ENCODE measurements at places on chromosomes 5 and 9. TPM values are rescaled to one million over a fixed set of nuclear protein-coding genes. Genes with fewer than 3 reads are reported as not detected.

GRCh38 chr5:68504306-68504705 lies 288.8 kb downstream of the PIK3R1 start:
- DNase-seq: no peak

Gene IL5
- not detected for total RNA-seq

- DNase-seq: peak; percentile 40
Measured at GRCh38 chr5:168712280-168712924, 133.2 kb upstream of the PANK3 start.

DNA sequence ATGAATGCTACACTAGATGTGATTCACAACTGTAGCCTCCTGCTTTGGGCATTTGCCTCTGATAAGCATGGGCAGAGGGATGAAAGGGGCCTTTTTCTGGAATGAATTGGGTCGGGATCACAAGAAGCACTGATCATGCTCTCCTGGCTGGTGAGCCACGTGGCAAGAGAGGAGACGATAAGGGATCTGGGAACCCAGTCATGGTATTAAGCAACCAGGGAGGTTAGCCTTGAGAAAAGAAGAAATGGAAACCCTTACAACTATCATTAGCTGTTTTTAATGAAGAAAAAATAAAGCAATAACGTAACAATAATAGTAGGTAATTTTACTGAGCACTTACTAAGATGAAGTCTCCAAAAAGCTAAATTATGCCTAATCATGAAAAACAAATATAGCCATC lies 50.0 kb upstream of the RAI14 start:
- DNase-seq: no peak

GRCh38 chr9:127092041-127092608 lies 30.3 kb downstream of the ANGPTL2 start:
- no peak for DNase-seq

DNA sequence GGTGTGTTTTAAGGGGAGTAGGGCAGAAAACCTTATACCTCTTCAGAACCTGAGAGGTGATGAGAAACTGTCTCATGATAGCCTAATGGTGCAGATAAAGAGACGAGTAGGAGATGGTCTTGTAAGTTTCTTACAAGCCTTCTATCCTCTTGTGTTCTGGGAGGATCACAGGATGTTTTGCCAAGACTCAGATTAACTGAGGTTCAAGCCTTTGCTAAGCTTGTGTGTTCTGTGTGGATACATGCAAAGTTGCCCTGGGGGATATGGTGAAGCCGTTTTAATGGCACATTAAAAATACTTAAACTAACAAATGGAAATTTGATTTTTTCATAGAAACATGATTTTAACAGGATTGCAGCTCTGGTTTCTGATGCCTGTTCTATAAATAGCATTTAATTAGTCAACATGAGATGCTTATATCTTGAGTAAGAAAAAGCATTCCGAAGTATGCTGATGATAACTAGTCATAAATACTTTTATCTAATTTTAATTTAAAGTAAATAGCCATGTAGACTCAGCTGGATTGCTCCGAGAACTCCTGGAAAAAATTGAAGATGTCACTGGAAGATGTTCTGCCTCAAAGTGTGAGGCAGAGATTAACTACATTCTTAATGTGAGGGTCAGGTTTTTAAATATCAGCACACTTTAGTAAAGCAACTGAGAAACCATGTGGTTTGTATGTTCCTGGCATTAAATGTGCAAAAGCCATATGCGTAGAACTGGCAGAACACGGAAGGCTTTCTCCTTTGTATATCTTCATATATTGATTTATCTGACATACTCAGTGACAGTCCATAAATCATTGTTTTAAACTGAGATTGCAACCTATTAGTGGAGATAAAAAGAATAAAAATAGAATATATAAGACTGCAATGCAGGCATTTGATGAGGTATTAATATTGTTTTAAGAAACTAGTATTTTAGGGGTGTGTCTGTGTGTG lies 53.7 kb downstream of the IPO11 start:
- DNase-seq: no peak

Gene TAF11L10
- total RNA-seq: not detected

Gene SLIT3
- total RNA-seq: 71.1 TPM

DNA sequence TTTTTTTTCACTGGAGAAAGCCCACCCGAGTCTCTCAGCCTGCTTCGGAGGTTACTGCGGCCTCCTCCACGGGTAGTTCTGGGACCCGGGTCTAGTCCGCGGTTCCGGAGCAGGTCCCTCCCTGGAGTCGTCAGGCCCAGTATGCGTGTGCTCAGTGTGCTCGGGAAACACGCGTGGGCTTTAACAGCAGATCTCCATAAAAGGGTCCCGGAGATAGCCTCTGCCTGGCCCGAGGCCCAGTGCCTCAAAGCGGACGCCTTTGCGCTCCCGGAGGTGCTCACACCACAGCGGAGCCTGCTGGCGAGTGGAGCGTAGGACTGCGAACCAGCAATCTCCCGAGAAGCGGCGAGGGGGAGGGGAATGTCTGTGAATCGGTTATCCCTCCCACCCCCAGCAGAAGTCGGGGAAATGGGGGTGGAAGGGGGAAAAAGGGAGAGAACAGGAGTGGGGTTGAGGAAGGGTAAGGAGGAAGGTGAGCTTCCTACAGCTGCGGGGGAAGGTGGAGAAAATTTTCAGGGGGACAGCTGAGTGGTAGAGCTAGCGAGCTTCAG lies 28.7 kb downstream of the CDKN2A start:
- DNase-seq: peak; percentile 53

- DNase-seq: no peak
Measured at GRCh38 chr5:149012350-149012749, 50.5 kb downstream of the SH3TC2 start.

Gene SGCD
- total RNA-seq: 58.5 TPM

Gene IL13
- total RNA-seq: not detected

Gene SPINK9
- total RNA-seq: not detected

- DNase-seq: no peak
Measured at GRCh38 chr9:127179633-127180441, 57.4 kb upstream of the ANGPTL2 start.

- no peak for DNase-seq
Measured at GRCh38 chr9:1881708-1882295, 133.3 kb upstream of the SMARCA2 start.

Gene PFN3
- not detected for total RNA-seq

- DNase-seq: no peak
Measured at GRCh38 chr5:7867260-7867659, 1.6 kb downstream of the FASTKD3 start.

DNA sequence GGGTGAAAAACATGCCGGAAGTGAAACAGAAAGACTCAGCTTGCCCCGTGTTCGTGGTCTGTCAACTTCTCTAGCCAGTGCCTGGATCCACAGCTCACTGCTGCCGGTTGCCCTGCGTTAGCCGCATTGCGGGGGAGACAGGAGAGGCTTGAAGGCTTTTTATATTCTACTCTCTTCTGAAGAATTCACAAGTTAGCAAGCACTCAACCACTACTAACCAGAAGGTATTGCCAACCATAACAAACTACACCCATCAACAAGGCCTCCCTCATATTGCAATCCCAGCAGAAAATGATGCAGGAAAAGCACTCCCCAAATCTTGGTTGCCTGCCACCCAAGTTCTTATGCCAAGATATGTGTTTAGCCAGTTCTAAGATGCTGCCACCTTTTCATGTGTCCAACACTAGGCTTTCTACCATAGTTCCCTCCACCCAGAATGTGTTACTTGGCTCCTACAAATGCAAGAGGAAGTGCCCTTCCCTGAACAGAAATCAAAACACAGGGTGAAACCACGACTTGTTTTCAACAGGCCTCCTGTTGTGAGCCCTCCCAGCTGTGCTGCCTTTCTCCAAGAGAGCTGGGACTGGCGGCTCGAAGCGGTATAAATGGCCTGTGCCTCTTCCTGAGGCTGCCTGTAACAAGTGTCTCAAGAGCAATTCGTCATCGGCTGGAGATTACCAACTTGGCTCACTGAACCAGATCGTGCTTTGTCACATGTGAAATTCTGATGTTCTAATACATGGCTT lies 129.0 kb downstream of the SNX18 start:
- DNase-seq: peak; percentile 88

DNA sequence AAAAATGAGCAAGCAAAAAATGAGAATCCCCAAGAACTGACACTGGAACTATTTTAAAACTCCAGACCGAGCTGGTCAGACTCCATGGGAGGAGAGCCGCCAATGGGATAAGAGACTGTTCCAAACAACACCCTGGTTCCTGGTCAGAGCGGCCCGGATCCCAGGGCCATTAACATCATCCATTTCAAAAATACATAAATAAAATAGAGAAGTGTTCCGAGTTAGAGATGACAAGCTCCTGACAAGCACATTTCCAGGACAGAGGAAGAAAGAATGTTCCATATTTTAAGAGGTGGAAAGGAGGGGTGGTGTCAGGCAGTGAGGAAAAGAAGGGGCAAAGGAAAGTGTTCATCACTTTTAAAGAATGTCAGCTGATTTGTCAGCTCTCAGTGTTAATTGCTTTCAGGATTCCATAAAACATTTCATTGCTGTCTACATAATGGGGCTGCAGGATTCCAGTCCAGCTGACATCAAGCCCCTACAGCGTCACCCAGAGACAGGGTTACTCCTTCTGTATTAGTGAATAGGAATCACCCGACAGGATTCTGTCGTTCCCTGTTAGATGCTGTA lies 202.5 kb upstream of the TRIM32 start:
- DNase-seq: no peak

Gene PKD2L2
- 0.24 TPM for total RNA-seq

DNA sequence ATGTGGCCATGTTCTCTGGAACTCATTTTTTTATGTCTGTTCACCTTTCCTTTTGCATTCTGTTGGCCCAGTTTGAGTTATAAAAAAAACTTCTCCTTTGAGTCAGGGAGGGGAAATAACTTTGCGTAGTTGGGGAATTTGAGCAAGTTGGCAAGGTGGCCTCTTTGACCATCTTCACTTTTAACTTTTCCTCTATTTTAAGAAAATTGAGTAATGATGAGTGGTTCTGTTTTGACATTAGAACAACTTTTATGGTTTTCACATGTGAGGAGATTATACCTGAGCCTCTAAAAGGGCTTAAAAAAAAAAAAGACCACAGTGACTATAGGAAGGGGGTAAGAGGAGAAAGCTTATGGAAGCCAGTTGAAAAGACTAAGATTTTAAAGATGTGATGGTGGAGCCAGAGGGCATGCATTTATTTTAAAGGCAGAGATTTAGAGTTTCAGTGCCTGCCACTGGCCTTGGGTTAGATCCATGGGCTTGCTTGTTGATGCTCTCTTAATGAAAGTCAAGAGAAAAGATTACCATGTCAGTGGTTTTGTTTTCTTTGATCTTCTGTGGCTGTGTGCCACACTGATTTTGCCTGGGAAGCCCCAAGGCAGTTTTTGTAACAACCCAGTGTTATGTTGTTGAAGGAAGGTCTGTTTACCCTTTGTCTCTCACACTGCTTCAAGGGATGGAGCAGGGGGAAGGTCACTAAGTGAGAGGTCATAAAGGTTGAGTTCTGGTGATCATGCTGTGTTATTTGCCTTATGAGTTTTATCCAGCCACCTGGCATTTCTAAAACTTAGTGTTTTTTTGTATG lies 219.7 kb upstream of the CD180 start:
- DNase-seq: no peak

GRCh38 chr5:144187699-144188294 lies 17.1 kb downstream of the KCTD16 start:
- peak; percentile 44 for DNase-seq

GRCh38 chr5:72465601-72466563 lies 41.3 kb downstream of the ZNF366 start:
- no peak for DNase-seq

Gene BNIP1
- 12.5 TPM for total RNA-seq

Gene TRMT10B
- total RNA-seq: 5.7 TPM

GRCh38 chr9:101073122-101073521 lies 44.6 kb downstream of the PLPPR1 start:
- no peak for DNase-seq

DNA sequence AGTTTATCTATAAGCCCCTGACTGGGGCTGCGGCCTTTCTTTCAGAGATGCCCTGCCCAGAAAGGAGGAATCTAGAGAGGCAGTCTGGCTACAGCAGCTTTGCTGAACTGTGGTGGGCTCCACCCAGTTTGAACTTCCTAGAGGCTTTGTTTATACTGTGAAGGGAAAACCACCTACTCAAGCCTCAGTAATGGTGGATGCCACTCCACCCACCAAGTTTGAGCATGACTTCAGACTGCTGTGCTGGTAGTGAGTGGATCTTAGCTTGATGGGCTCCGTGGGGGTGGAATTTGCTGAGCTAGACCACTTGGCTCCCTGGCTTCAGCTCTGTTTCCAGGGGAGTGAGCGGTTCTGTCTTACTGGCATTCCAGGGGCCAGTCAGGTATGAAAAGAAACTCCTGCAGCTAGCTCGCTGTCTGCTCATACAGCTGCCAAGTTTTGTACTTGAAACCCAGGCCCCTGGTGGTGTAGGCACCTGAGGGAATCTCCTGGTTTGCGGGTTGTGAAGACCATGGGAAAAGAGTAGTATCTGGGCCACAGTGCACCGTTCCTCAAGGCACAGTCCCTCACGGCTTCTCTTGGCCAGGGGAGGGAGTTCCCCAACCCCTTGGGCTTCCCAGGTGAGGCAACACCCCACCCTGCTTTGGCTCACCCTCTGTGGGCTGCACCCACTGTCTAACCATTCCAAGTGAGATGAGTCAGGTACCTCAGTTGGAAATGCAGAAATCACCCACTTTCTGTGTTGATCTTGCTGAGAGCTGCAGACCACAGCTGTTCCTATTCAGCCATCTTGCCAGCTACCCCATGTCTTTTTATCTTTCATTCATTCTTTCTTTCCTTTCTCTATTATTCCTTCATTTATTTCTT lies 211.8 kb upstream of the C9orf72 start:
- no peak for DNase-seq

Gene TAS2R1
- not detected for total RNA-seq

DNA sequence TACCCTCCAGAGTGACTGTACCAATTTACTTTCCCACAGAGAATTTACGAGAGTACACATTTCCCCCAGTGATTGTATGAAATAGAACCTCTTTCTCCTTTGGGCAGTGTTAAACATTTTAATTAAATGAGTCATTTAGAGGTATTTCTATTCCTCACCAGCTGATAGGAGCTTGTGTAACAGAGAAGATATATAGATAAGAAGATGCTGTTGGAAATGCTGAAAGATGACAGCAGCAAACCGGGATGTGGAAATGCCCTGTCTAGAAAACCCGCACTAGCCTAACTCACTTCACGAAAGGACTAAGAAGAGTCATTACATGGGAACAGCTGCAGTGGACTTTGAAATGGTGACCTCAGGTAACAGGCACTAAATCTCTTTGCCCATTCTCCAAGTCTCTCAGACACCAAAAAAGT lies 68.3 kb downstream of the LPAR1 start:
- DNase-seq: no peak

DNA sequence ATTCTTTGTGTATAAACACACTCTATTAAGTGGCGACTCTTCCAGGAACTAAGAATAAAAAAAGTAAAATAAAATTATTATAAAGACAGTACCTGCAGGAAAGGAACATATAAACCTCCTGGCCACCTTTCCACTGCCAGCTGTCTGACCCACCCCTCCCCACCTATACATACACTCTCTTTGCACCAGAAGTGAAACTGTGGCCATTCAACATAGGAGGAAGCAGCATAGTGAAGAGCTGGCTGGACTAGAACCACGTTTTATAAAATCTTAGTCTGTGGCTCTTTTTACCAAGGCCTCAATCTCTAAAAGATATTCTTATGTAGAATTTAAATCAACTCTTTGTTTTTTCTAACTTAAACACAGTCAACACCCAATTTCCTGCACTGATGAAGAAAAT lies 289.6 kb downstream of the GABRB2 start:
- no peak for DNase-seq

GRCh38 chr9:125332527-125332926 lies 70.9 kb downstream of the GAPVD1 start:
- DNase-seq: no peak

- no peak for DNase-seq
Measured at GRCh38 chr5:65906256-65906655, 20.1 kb upstream of the ERBIN start.

Data from left cardiac atrium (tissue), 4 donors.